Hematopoietic multipotent progenitor cell treated with erythropoietin and hydrocortisone succinate and interleukin-3 and kit ligand, for 6 days (in vitro differentiated cells): ENCODE measurements at places on chromosomes 5 and 9.
A peak's percentile ranks its signal among the peaks of the same experiment; 100 is the strongest.

DNA sequence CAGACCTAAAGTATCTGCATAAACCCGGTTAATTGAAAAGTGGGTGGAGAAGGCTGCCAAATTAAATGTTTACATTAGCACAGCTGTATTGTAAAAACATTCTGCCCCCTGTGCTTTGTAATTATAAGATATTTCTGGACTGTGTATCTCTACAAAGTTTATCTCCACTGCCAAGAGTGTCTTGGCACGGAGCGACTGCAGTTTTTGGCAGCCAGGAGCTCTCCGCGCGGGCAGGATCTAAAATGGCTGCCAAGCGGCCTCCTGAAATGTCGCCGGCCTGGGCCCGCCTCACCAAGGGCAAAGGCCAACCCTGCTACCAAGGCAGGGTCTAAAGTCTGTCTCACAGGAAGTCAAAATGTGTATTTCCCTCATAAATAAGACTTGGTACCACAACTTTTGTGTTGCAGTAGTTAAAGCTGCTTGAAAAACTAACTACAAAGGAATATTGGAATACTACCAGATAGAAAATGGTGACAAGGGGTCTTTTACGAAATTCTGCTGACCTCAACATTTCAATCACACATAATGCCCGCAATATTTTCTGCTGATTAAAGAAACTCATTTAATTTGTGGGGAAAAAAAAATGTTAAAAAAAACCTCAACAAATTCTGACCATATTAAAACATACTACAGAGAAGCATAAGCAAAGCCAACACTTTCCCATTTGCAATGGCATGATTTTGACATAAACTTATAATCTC is 110.4 kb downstream of the NFIB start:
- DNase-seq: no peak

GRCh38 chr9:112332977-112333638 is at the start of gene PTBP3:
TSS of gene PTBP3 (minus strand) at chr9:112333619. CDS start at chr9:112297865, 35,754 bp downstream.
- DNase-seq: peak; percentile 85

DNA sequence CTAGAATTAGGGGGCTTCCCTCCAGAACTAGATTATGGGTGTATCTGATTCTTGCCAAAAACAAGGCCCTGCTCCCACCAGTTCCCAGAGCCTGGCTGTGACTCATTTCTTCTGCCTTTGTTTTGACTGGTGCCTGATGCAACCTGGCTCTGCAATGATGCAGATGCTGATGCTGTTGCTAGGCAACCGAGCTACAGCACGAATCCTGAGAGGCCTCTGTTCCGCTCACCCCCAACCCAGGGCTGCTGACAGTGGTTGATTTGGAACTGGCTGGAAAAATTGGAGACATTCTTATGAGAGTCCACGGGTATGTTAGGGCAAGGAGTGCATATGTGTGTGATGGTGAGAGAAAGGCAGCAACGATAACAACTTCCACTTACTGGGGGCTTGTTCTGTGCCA is 100.3 kb downstream of the NSG2 start:
- no peak for DNase-seq

GRCh38 chr9:130144703-130145102 is 27.5 kb upstream of the NCS1 start:
- DNase-seq: no peak

DNA sequence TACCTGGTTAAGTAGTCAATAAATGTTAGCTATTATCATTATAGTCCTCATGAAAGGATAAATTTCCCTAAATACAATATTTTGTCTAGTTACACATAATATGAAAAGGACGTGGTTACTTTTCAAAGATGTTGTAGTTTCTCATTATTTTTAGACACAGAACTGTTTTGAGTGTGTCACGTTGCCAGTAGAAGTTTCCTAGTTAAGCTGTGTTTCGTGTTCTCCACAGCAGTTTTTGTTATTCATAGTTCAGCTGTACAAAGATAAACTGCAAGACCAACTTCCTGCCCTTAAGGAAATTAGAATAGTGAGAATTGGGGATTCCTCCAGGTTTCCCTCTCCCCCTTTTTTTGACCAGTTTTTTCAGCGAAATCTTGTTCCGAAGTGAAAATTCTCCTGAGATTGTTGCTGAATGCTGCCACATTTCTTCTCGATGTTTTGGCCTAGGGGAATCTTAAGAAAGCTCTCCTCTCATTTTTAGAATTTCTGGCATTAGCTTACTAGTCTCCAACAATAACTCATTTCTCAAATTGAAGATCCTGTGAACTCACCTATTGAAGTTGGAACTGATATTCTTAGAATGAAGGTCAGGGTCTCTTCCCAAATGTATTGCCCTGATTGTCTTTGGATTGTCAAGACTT is 176.1 kb downstream of the PAM start:
- DNase-seq: no peak

DNA sequence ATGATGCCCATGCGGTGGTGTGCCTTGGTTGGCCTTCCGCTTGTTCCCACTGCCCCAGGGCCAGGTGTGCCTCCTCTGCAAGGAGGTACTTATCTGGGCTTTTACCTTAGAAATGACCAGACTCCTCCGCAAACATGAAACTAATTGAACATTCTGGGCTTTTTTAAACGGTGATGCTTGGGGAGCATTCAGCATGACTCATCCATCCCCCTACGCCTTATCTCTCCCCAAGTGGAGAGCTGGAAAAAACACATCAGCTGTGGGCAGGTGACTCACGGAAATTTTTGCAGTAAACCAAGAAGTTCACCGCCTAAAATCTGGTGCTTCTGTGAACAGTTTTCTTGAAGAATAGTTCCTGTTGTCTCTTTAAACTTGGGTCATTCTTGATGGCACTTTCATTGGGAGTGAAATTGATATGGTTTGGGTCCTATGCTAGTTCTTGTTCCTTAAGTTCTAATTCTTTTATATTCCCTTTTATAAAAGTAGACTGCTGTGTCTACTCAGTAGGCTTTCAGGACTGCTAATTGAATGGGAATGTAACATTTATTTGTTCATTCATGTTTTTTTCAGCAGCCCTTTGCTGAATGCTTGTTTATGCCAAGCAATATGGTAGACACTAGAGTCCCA is 39.6 kb downstream of the SFXN1 start:
- peak; percentile 51 for DNase-seq

GRCh38 chr5:57416278-57416994 is 66.2 kb downstream of the ACTBL2 start:
- DNase-seq: no peak

DNA sequence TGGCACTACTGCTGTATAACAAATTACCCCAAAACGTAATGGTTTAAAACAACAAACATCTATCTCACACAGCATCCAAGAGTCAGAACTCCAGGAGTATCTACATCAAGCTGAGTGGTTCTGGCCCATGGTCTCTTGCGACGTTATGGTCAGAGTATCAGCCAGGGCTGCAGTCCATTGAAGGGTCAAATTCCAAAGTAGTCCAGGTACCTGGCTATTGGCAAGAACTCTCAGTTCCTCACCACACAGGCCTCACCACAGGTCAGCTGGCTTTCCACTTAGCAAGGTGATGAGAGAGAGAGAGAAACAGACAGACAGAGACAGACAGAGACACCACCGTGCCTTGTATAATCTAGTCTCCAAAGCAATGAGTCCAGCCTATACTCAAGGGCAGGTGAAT is 22.6 kb downstream of the EPB41L4A start:
- DNase-seq: no peak

- no peak for DNase-seq
Measured at GRCh38 chr5:155053501-155053900, 39.9 kb downstream of the KIF4B start.

GRCh38 chr9:35691757-35692301 is 2.1 kb upstream of the TPM2 start:
- DNase-seq: no peak

- peak; percentile 76 for DNase-seq
Measured at GRCh38 chr5:56816546-56817081, 1.3 kb downstream of the MAP3K1 start.

DNA sequence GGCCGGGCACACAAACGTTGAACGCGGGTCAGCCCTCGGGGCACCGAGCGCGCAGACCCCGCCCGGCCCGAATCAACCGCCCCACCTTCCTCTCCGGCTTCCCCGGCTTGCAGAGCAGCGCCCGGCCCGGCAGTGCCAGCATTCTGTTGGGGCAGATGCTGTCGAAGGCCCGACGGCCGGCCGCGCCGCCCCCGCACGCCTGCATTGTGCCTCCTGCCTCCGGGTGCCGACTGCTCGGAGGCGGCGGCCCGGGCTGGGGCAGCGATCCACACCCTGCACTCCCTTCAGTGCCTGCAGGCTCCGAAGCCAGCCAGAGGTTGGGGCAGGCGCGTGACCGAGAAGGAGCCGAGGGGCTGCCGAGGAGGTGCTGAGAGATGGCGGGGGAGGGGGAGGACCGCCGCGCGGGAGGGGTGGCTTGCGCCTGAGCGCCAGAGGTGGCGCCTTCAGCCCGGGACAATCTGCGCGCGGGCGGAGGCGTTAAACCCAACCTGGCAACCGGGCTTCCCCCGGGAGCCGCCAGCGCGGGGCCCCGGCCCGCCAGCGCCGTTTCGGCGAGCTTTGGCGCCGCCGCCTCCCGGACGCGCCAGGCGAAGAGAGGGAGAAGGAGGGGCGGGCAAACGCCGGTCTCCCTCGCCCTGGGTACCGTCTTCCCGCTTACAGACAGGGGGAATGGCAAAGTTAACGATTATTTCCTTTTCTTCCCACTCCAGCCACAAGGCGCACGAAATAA is at the start of gene MCIDAS:
Gene MCIDAS, minus strand, starts transcription at position 382 of the 730 bp plus-strand sequence. Its CDS starts 177 bp downstream, at position 205.
- DNase-seq: peak; percentile 49

DNA sequence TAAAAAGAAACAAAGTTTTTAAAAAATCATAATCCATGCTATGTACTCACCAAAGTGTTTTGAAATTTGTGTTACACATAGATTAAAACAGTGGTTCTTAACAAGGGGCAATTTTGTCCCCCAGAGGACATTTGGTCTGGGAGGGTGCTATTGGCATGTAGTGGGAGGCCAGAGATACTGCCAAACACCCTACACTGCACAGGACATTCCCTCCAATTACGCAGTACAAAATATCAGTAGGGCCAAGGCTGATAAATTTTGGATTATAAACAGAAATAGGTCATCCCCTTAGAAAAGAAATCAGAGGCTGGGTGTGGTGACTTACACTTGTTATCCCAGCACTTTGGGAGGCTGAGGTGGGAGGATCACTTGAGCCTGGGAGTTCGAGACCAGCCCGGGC is 38.9 kb downstream of the ELL2 start:
- no peak for DNase-seq

GRCh38 chr5:35369965-35370790 is 139.9 kb upstream of the PRLR start:
- no peak for DNase-seq

GRCh38 chr5:138352071-138352721 is at the start of gene KDM3B:
TSS of gene KDM3B (plus strand) at chr5:138352685. CDS start at chr5:138352796, 111 bp downstream.
- peak; percentile 88 for DNase-seq

DNA sequence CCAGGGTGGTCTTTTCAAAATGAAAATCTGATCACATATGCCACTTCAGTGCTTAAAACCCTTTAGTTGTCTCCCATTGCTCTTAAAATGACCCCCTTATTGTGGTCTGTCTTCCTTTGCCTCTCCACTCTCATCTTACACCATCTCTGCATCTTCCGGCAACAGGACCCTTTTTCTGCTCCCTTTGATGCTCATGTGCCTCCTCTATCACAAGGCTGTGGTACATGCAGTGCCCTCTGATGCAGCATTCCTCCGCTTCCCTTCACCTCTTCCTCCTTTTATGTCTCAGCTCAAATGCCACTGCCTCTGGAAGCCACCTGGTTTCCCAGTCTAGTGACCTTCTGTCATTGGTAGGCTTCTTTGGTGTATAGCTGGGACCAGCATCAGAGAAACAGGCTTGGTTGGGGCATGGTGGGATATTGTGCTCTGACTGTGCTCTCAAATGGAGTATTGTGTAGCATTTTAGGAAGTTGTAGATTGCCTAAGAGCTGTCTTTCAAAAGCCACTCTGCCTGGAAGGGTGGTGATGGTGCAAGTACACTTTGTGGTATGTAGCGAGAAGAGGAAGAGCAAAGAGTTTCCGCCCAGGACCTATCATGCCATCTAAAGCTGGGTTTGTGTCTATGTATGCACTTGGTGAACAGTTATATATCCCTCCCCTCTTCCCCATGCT is 28.1 kb downstream of the ARHGAP26 start:
- DNase-seq: peak; percentile 88

DNA sequence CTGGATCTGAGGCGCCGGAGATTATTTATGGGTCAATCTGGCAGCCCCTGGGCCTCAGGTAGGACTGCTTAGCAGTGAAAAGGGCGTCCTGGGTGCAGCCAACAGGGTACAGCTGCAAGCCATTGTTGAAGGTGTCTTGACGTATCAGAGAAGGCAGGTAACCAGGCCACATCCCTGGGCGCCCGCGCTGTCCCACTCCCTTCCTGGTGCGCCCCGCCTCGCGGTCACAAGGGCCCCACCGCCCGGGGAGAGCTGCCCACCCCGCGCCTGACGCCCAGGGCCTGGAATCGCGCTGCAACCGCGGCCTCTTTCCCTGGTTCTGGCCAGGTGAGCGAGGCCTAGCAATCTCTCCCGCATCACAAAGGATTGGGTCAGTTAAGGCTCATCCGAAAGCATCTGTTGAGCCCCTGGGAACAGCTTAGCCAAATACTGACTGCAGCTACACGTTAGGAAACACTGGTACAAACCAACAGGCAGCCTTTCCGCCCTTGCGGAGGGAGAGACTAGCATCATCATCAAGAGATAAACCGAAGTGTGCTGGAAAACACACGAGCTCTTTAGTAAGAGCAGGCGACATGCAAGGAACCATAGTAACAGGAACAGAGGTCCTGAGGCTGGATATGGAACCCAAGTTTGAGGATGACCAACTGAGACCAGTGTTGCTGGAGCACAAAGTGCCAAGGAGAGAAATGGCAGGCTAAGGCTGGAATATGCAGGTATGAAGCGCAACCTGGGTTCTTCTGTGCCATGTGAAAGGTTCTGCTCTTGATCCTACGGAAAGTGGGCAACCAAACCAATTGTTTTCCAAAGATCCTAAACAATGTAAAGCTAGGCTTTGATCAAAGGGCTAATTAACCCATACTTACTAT is 3.6 kb downstream of the RPS23 start:
- peak; percentile 27 for DNase-seq

GRCh38 chr9:133610845-133611244 is 1.7 kb upstream of the FAM163B start:
- DNase-seq: no peak

DNA sequence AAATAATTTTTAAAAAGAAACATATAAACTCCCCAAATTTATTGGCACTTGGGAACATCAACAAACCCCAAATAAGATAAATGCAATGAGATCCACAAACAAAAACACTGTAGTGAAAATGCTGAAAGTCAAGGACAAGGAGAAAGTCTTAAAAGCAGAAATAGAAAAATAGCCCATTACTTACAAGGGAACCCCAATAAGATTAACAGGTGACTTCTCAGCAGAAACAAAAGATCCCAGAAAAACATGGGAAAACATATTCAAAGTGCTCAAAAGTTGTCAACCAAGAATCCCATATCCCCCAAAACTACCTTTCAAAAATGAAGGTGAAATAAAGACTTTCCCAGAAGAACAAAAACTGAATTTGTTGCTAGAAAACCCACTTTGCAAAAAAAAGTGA is 40.0 kb downstream of the FANCC start:
- no peak for DNase-seq

GRCh38 chr5:21685522-21685921 is 1167.6 kb downstream of the CDH12 start:
- DNase-seq: no peak
